ENCODE measurements at places on chromosomes 4 and X.

- no peak for DNase-seq
Measured at GRCh38 chrX:123157586-123157985, 26.5 kb upstream of the GRIA3 start.

GRCh38 chr4:47270201-47270888 is 193.2 kb downstream of the COMMD8 start:
- no peak for DNase-seq

DNA sequence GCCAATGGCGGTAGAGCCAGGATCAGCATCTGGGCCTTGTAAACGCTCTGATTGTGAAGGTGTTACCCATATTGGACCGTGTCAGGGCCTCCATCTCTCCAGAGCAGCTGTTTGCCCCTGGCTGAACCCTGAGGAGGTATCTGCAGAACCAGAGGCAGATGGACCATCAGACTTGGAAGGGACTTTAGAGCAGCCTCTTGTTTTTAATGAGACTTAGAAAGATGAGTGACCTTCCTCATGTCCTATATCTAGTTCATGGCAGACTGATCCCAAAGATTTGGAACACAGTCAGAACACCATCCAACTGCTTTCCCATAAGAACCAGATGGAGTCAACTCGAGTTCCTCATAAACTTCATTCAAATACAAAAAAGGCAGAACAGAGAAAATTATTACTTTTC is 135.1 kb upstream of the MSX1 start:
- no peak for DNase-seq

DNA sequence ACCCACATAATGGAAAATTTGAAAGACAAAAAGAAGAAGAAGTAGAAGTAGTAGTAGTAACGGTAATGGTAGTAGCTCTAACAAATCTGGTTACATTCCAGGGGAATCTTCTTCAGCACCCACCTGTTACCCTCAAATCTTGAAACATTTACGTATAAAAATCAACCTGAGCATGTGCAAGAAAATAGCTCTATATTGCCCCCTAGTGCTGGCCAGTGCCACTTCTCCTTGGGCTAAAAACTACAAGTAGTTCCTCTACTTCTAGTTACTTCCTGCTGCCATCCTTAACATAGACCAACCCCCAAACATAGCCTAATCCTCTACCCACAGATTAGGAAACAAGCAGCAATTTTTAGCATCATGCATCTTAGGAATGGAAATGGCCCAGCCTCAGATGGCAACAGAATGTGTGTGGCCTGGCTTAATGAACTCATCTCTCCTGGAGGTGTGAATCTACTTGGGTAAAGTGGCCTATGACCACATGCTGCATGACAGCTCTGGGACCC is 3.1 kb downstream of the PDGFC start:
- peak; percentile 84 for DNase-seq

DNA sequence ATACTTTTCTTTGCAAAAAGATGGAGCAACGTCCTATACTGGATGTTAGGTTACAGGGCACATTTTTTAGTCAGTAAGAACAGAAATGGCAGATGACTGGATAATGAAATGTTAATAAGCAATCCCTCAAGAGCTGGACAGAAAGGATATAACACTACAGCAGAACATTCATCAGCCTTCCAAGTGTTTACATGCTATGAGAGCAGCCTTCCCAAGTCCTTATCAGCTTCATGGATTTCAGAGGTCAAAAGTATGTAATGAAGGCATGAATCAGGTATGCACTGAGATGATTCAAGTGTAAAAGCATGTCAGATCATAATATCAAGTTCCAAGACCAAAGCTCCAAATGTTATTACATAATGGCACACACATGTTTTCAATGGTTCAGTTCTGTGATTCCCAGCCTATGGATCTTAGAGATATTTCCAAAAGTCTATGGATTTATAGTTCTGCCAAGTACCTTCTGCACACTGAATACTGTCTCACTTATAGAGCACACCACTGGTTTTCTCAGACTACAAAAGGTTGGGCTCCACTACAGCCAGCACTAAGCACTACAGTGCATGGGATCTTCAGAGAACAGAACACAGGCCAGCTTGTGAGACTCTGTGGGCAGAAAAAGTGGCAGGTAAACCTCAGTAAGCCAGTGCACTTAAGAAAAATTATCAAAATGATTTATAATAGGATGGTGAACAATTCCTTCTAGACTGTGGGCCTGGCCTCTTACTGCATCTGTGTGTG is 49.2 kb downstream of the GPC4 start:
- no peak for DNase-seq

GRCh38 chrX:24485323-24485722 is 20.2 kb downstream of the PDK3 start:
- no peak for DNase-seq

- no peak for DNase-seq
Measured at GRCh38 chr4:170884969-170885570, 795.3 kb upstream of the AADAT start.

DNA sequence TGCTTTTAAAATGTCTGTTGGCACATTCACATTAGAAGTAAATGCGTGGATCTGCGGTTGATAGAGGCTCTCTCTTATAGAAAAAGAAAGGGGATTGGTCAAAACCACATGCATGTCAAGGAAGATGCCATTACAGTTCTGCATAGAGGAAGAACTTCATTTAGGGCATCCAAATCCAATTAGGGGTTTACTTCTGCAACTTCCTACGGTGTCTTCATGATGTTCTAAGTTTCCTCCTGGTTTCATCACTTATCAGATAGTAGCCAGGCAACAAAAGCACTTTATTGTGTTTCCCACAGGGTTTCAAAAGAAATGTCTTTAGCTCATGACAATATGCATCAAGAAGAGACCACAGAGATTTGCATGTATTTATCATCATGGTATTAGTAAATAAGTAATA is 136.0 kb upstream of the HPGD start:
- no peak for DNase-seq
